ENCODE measurements at places on chromosomes 7 and 10. TPM values are rescaled to one million over a fixed set of nuclear protein-coding genes. Genes with fewer than 3 reads are reported as not detected.

TWIST1 gene
- 3.2 TPM for total RNA-seq

PSD gene
- 3.4 TPM for total RNA-seq

GRCh38 chr7:94939395-94939794 is 32.0 kb downstream of the PPP1R9A start:
- no peak for DNase-seq

GRCh38 chr7:48454750-48455192 is 283.5 kb downstream of the ABCA13 start:
- DNase-seq: no peak

DNA sequence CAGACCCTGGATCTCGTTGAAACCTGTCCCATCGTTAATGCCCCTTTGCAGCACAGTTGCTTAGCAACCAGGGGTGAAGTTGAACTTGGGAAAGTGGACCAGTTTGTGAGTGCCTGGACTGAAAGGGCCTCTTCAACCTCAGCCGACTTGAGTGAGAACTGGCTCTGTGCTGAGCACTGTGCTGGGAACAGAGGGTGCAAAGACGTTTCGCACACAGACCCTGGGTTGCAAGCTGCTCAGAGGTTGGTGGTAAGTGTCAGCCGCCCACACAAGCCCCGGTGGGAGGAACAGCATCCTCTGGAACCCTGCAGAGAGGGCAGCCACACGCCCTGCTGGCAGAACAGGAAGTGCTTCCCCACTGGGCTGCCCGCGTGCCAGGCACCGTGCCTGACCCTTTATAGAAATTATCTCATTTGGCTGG is 89.2 kb downstream of the CARD11 start:
- no peak for DNase-seq

GRCh38 chr7:116429986-116430619 is 69.4 kb upstream of the CAV2 start:
- no peak for DNase-seq

GRCh38 chr10:113235508-113235907 is 285.5 kb downstream of the TCF7L2 start:
- DNase-seq: no peak

- DNase-seq: no peak
Measured at GRCh38 chr10:124172181-124172916, 79.0 kb upstream of the CHST15 start.

- DNase-seq: no peak
Measured at GRCh38 chr10:120825878-120826769, 25.0 kb upstream of the WDR11 start.

- peak; percentile 25 for DNase-seq
Measured at GRCh38 chr7:20350518-20350951, 19.8 kb downstream of the ITGB8 start.

DNA sequence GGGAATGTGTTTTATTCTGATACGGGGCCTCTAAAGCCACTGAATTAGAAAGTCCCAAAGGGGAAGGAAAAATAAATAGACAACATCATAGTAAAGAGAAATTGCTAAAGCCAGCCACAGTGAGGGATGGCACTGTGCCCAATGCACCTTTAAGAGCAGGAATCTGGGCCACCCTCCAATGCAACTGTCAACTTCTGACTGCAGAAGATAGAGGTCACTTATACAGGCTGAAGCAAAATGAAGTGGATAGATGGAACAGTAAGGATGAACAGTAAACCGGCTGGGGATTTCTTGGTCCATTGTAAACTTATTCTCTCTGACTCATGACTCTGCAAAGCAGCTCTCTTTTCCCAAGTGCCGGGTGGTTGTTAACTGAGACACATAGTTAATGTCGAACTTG is 54.0 kb upstream of the KCNIP2 start:
- DNase-seq: no peak

GRCh38 chr7:15612205-15612604 is 50.4 kb upstream of the AGMO start:
- no peak for DNase-seq
